ENCODE measurements at places on chromosomes 1 and 21.

- DNase-seq = no peak
Observed at GRCh38 chr1:23304140-23304620, 39.9 kb downstream of the HNRNPR start.

- no peak for DNase-seq
Observed at GRCh38 chr1:157359314-157360022, 192.8 kb downstream of the FCRL5 start.

GRCh38 chr1:154553056-154554030 lies 5.1 kb downstream of the UBE2Q1 start:
- DNase-seq = no peak

GRCh38 chr1:11176081-11176706 lies 13.0 kb upstream of the ANGPTL7 start:
- no peak for DNase-seq

DNA sequence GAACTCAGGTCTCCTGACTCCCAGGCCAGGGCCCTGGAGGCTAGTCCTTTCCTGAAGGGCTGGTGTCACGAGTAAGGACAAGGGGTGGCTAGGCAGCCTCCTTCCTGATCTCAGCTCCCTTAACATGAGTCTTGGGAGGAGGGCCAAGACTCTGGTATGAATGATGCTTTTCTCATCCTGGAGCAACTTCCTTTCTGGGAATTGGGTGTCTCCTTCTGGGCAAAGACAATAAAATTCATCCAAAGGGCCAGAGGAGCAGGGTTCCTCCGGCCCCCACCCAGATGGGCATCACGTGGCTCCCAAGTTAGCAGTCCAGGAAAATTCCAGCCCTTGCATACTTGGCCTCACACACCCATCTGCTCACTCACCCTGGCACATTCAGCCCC lies at the start of gene FAM167B:
TSS of gene FAM167B (plus strand) at position 335 of the 386 bp plus-strand sequence. CDS start 200 bp downstream, outside the sequence.
- DNase-seq = no peak

GRCh38 chr21:15552914-15553494 lies 176.8 kb upstream of the USP25 start:
- no peak for DNase-seq

DNA sequence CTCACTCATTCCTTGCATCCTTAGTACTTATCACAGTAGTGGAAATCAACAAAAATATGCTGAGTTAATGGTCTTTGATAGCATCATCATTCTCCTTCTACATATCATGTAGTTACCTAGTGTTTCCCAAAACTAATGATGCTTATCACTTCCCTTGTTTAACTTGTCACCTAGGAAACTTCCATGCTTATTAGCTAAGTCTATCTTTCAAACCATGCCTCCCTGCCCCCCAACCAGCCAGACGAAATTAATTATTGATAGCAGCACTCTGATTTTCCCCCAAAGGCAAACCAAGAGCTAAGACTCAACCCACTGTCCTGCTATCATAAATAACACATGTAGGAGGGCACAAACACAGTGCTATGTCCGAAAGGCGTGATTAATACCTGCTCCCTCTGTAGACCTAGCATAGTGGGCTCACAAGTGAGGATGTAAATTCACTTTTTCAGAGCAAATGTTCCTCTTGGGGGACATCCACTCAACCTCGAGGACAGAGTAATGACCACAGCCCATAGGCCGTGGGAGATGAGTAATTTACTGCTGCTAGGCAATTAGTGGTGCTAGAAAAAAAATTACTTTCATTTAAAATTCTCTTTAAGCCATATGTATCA lies 25.8 kb upstream of the LPAR3 start:
- no peak for DNase-seq

DNA sequence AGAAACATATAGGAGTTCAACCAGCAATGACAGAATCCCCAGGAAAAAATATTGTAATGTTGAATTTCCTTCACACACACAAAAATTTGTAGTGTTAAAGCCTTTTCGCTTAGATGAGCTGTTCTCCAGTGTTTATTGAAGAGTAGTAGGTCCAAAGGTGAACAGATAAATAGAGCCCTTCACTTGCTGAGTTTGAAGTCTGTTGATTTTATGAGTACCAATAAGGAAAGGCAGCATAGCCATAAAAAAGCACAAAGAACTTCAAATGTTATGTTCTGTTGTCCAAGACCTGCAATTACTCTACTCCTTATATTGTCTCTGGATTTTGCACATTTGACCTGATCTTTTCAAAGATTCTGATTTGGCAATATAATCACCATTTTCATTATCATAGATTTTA lies 362.7 kb upstream of the B3GALT2 start:
- DNase-seq = no peak

DNA sequence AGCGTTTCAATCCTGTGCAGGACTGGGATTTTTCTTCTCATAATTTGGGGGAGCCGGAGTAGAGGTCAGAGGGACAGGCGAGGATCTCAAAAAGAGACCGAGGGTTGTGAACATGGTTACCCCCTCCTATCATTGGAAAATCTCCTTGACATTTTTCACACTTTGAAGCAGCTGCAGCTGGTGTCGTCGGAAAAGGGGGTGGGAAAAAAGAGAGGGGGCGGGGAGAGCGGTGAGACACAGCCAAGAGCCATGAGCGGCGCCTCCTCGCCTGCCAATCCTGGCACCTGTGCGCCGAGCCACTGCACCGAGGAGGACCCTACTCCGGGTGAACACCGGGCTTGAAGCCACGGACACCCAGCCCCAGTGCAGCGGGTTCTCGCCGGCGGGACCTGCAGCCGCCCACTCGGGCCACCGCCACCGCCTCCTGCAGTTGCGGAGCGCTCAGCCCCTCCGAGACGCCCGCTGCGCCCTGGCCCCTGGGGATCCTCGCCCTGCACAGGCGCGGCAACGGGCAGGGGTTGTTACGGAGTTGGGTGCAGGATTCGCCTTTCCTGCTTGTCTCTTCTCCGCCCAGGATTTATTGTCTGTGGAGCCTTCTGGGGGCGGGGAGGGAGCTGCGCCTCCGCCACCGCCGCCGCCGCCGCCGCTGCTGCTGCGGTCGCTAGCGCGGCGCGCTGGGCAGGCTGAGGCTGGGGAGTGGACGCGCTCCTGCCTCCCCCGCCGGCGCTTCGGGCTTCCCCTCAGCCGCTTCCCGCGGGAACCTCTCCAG lies at the start of gene LRRC7:
TSS of gene LRRC7 (plus strand) at position 271 of the 769 bp plus-strand sequence. CDS start 718 bp downstream, outside the sequence.
- DNase-seq = peak; percentile 15
